ENCODE measurements at places on chromosomes 1 and 21. TPM values are rescaled to one million over a fixed set of nuclear protein-coding genes. Genes with fewer than 3 reads are reported as not detected.

NR1I3 gene
- 24.1 TPM for total RNA-seq

SLC5A9 gene
- 8.5 TPM for total RNA-seq

PROK1 gene
- total RNA-seq = not detected

DCST2 gene
- 0.72 TPM for total RNA-seq

SMCP gene
- total RNA-seq = not detected

COL11A1 gene
- not detected for total RNA-seq

Data from right lobe of liver (tissue), 6 donors.